ENCODE measurements at places on chromosomes 11 and 22.

GRCh38 chr11:67278135-67278938 lies 10.8 kb upstream of the ANKRD13D start:
- no peaks in the 10 kb centered on the region for H3K27me3 ChIP-seq
- no peak for DNase-seq
- peaks cover 89% of the 10 kb centered on the region for H3K36me3 ChIP-seq
- H3K4me1 ChIP-seq: peaks cover 59% of the 10 kb centered on the region
- peak overlapping the region; percentile 51 for H3K4me3 ChIP-seq

GRCh38 chr11:1807264-1807995 lies 27.4 kb upstream of the SYT8 start:
- H3K36me3 ChIP-seq: no peaks in the 10 kb centered on the region
- H3K27ac ChIP-seq: no peak overlapping the region
- H3K27me3 ChIP-seq: no peaks in the 10 kb centered on the region

DNA sequence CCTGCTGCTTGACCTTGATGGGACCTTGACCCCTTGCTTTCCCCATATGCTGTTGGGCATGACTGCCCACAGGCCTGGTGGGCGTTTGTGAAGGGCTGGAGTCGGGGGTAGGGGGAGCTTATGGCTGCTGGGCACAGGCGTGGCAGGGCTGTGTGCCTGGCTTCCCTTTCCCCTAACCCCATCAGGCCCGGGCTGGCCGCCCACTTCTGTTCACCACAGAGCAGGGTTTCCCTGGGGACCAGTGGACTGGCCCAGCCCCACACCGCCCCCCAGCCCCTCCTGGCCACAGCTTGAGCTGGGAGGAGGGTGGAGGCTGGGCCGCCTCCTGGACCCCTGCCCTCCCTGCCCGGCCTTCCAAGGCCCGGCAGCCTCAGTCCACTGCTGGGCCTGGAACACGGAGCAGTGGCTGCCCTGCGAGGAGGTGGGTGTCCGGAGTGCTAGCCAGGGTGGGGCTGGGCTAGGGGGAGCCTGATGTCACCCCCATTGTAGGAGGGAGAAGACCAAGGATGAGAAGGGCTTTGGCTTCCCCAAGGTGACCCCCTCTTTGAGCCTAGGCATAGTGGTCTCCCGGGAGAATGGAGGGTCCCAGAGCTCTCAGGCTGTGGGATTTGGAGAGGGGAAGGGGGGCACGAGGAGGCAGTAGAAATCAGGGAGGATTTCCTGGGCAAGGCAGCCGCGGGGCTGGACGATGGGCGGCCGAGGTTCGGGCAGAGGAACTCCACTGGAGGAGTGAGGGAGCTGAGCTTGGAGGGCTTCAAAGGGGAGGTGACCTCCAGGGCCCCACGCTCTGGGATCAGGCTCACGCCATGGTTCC lies at the start of gene AIFM3:
TSS of gene AIFM3 (plus strand) at position 373 of the 814 bp plus-strand sequence. CDS start 690 bp downstream, outside the sequence.
- no peak for DNase-seq
- no peak within 1 kb of the TSS for H3K27ac ChIP-seq
- H3K4me3 ChIP-seq: no peak within 1 kb of the TSS
- peaks cover 34% of the 10 kb centered on the region for H3K27me3 ChIP-seq
- H3K36me3 ChIP-seq: no peaks in the 10 kb centered on the region

- no peak overlapping the region for H3K27ac ChIP-seq
- no peaks in the 10 kb centered on the region for H3K36me3 ChIP-seq
- no peaks in the 10 kb centered on the region for H3K27me3 ChIP-seq
- H3K4me1 ChIP-seq: no peaks in the 10 kb centered on the region
- no peak overlapping the region for H3K4me3 ChIP-seq
Measured at GRCh38 chr22:33659448-33659847, 260.8 kb downstream of the LARGE1 start.

GRCh38 chr11:8102296-8102915 lies 21.4 kb downstream of the TUB start:
- no peaks in the 10 kb centered on the region for H3K4me1 ChIP-seq
- no peak overlapping the region for H3K27ac ChIP-seq
- no peak for DNase-seq
- no peak overlapping the region for H3K4me3 ChIP-seq

- peaks cover 61% of the 10 kb centered on the region for H3K27me3 ChIP-seq
- H3K36me3 ChIP-seq: no peaks in the 10 kb centered on the region
- H3K4me3 ChIP-seq: no peak overlapping the region
- H3K27ac ChIP-seq: no peak overlapping the region
Measured at GRCh38 chr11:64643256-64643881, 52.3 kb downstream of the SLC22A12 start.

DNA sequence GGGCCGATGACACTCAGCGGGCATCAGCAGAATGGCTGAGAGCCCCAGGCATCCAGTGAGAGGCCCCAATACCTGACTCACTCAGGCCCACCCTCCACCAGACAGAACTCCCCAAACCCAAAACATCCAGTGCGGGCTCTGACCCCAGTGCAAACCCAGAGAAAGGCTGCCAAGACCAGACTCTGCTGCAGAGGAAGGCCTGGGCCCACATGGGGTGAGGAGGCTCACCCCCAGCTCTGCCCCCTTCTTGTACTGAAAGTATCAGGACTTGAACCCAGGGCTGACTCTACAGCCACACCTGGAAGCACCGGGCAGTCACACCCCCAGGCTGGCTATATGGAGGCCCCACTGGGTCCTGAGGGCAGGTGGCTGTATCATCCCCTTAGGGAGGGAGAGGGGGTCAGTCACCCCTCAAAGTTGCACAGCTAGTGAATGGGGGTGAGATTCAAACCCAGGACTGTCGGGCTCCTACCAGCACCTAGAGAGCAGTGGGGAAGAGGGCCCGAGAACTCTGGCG lies 49.3 kb downstream of the IGLL1 start:
- H3K27ac ChIP-seq: peak overlapping the region; percentile 44
- no peaks in the 10 kb centered on the region for H3K36me3 ChIP-seq
- no peaks in the 10 kb centered on the region for H3K27me3 ChIP-seq
- no peak overlapping the region for H3K4me3 ChIP-seq
- peaks cover 44% of the 10 kb centered on the region for H3K4me1 ChIP-seq
- DNase-seq: no peak

DNA sequence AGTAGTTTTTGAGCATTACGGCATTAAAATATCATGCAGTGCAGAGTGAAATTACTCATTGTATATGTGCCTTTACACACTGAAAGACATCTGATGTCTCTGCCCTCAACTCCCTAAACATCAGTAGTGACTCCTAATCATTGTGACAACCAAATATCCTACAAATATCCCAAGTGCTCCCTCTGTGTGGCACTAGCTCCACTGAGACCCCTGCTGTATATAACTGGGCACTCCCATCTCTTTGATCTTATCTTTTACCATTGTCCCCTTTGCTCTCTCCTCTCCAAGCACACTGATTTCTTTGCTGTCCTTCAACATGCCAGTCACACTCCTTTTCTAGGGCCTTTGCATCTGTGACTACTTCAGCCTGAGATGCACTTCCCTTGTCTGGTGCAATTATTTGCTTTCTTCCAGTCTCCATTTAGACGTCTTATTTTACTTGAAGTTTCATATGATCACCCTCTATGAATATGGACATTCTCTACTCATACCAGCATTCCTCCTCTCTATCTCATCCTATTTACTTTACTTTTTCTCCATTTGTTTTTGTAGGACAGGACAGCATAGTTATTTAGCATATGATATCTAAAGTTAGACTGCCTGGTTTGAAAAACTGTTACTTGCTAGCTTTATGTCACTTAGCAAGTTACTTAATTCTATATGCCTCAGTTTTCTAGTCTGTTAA lies 2.4 kb downstream of the SLC5A12 start:
- no peaks in the 10 kb centered on the region for H3K36me3 ChIP-seq
- DNase-seq: no peak
- H3K4me1 ChIP-seq: no peaks in the 10 kb centered on the region
- H3K27me3 ChIP-seq: no peaks in the 10 kb centered on the region
- H3K4me3 ChIP-seq: no peak overlapping the region
- no peak overlapping the region for H3K27ac ChIP-seq

GRCh38 chr11:45569776-45570175 lies 95.6 kb downstream of the CHST1 start:
- no peak for DNase-seq
- H3K4me3 ChIP-seq: no peak overlapping the region
- no peak overlapping the region for H3K27ac ChIP-seq
- no peaks in the 10 kb centered on the region for H3K4me1 ChIP-seq
- no peaks in the 10 kb centered on the region for H3K36me3 ChIP-seq

GRCh38 chr11:2807025-2807681 lies 78.4 kb downstream of the CDKN1C start:
- H3K4me1 ChIP-seq: no peaks in the 10 kb centered on the region
- H3K36me3 ChIP-seq: no peaks in the 10 kb centered on the region
- H3K27me3 ChIP-seq: no peaks in the 10 kb centered on the region
- H3K4me3 ChIP-seq: no peak overlapping the region
- DNase-seq: no peak

DNA sequence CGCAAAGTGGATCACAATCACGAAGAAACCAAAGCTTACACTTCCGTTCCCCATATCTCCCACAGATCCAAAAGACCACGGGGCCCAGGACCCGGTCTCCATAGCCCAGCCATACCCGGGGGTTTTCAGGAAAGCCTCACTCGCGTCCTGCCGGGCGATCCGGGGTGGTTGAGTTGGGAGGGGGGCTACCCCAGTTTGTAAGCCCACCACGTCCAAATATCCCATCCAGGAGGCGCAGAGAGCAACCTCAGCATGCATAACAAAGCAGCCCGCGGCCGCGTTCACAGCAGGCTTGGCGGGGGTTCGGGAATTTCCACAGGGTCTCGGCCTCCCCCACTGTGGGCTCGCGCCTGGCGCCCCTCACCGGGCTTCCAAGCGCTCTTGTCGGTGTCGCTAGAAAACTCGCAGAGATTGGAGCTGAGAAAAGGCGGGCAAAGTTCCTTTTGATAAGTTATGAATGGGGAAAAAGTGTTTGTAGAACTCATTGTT lies 9.5 kb downstream of the SDF2L1 start:
- H3K4me3 ChIP-seq: peak overlapping the region; percentile 81
- peaks cover 36% of the 10 kb centered on the region for H3K36me3 ChIP-seq
- H3K27me3 ChIP-seq: no peaks in the 10 kb centered on the region
- DNase-seq: no peak
- peak overlapping the region; percentile 91 for H3K27ac ChIP-seq
- H3K4me1 ChIP-seq: peaks cover 60% of the 10 kb centered on the region

DNA sequence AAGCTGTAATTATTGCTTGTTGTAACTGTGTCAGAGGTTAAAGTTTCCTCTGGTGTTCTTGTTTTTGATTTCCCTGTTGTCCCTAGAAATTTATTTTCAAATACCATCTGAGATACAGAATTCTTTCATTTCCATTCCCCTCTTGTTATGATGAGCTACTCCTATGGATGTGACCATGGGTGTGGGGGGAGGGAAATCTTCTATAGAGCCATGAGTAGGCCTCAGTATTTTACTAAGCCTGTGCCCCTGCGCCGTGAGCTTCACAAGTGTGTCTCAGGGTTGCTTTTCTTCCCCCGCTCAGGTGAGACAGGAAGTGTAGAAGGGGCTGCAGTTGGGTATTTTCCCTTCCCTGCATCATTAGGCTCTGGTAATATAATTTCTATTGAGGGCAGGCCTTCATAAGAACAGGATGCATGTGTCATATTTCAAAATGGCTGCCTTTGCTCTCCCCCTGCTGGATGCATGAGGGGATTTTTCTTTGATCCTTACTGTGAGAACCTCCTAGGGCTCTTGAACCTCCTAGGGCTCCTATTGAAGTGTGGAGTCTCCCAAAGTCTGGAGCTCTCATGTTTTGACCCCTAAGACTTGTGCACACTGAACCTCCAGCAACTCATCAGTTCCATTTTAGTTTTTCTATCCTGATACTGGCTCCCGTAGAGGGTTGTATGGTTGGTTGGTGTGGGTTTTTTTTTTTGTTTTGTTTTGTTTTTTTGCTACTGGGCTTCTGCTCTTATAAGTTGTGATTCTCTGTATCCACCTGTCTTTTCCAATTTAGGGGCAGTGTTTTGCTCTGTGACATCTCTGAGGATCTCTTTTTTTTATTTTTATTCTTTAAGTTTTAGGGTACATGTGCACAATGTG lies 658.2 kb downstream of the NTM start:
- no peaks in the 10 kb centered on the region for H3K36me3 ChIP-seq
- H3K4me1 ChIP-seq: no peaks in the 10 kb centered on the region
- no peaks in the 10 kb centered on the region for H3K27me3 ChIP-seq
- no peak overlapping the region for H3K27ac ChIP-seq
- peak; percentile 64 for DNase-seq
- no peak overlapping the region for H3K4me3 ChIP-seq

DNA sequence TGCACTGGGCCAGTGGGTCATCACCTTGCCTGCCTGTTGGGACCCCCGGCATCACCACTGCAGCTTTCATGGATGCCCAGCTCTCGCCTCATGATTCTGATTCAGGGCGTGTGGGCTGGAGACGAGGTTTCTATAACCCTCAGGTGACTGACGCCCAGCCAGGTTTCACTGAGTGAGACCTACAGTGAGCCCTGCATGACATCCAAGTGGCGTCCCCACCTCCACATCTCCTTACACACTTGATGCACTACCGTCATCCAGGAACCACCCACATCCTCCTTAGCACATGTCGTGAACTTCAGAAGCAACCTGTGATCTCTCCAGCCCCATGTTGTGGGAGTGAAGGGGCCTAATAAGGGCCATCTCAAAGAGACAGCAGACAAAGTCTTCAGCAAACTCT lies 257.5 kb downstream of the CTTN start:
- H3K4me1 ChIP-seq: no peaks in the 10 kb centered on the region
- H3K27ac ChIP-seq: no peak overlapping the region
- no peak overlapping the region for H3K4me3 ChIP-seq
- DNase-seq: no peak
- no peaks in the 10 kb centered on the region for H3K27me3 ChIP-seq
- no peaks in the 10 kb centered on the region for H3K36me3 ChIP-seq

DNA sequence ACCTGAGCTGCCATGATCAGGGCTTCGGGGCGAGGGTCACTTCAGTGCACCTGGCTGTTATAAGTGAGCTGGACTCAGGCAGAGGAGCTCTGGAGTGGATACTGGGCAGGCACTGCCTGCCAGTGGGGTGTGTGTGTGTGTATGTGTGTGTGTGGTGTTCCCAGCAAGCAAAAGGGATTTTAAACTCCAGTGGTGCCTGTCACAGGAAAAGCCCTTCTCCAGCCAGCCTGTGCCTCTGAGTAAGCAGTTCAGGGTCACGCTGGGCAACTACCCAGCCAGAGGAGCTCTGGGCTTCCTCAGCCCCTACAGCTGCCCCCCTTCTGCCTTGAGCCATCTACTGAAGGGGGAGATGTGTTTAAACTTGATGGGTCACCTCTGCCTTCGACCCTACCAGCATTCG lies 109.0 kb downstream of the OSBP2 start:
- no peaks in the 10 kb centered on the region for H3K4me1 ChIP-seq
- DNase-seq: no peak
- H3K27me3 ChIP-seq: peaks cover 2% of the 10 kb centered on the region
- no peaks in the 10 kb centered on the region for H3K36me3 ChIP-seq

DNA sequence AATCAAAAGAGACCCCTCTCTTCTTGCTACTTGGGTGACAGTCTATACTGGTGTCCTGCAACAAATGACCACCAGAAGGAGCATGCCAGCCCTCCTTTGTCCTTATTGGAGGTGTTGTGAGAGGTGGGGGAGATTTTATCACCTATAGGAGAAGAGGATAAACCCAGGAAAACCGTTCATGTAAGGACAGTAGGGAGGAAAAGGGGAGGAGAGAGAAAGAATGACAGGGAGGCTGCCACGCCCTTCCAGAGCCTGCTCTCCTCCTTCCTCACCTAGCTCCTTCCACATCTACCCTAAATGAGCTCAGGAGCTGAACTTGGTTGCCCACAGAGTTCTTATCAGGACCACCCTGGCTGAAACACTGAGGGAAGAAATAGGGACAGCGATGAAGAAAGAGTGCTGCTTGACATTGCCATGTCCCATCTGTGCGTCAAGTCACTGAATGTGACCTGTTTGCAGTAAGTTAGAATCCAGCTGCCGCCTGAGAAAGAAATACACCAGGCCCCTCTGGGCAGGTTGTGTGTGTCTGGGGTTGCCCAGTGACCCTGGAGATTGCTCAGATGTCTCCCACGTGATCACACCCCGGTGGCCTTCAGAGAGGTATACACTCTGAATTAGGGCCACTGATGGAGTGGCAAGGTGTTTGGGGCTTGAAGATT lies 40.4 kb upstream of the ETS1 start:
- no peak overlapping the region for H3K27ac ChIP-seq
- no peak for DNase-seq
- H3K4me3 ChIP-seq: no peak overlapping the region
- H3K27me3 ChIP-seq: no peaks in the 10 kb centered on the region
- peaks cover 57% of the 10 kb centered on the region for H3K4me1 ChIP-seq

All from DND-41 (cell line).